Sigmoid colon (tissue), 7 donors: ENCODE measurements at places on chromosomes 7 and 10. TPM values are rescaled to one million over a fixed set of nuclear protein-coding genes. Genes with fewer than 3 reads are reported as not detected.

DNA sequence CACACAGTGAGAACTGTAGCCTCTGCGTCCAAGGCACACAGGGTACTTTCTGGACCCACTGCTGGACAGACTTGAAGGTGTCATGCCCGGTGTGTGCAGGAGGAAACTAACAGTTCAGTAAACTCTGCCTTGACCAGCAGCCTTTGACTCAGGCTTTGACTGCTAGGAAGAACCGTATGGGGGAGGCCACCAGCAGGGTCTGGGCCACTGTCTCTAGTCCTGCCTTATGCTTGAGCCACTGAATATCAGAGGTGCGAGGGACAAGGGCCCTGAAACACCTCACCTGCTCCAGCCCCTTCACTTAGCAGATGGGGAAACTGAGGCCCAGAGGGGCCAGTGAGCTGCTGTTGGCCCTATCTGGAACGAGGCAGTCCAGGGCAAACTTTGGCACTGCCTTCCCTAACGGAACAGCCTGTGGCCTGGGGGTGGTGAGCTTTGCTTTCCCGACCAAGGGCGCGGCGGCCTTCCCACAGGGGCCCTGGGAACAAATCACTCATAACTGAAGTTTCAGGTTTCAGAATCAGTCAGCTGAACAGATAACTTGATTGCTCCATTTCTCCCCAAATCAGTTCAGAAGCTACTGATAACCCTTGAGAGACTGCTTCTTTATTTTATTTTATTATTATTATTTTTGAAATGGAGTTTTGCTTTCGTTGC, 130.0 kb downstream of the FAM53B start:
- no peak for DNase-seq

DNA sequence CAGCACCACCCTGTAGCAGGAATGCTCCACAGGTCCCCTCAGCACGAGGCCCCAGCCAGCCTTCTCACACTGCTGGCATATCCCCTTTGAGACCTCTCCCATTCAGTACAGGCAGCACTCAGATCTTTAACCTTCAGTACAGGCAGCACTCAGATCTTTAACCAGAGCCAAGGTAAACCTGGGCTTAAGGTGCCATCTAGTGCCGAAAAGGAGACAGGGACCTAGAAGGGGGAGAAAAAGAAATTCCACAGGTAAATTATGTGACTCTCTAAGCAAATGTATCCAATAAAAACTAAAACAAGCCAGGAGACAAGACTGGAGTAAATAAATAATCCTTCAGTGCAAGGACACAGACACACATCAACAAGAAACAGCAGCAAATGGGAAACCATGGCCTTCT, 358.6 kb downstream of the PTPRN2 start:
- no peak for DNase-seq

- no peak for DNase-seq
Measured at GRCh38 chr7:55024776-55025175, 6.0 kb downstream of the EGFR start.

GRCh38 chr10:87664276-87664701, 4.6 kb downstream of the PAPSS2 start:
- no peak for DNase-seq

- DNase-seq: no peak
Measured at GRCh38 chr10:18097524-18097923, 42.7 kb upstream of the CACNB2 start.

Gene OR2A7
- polyA plus RNA-seq: 3.5 TPM

GRCh38 chr7:3415861-3416312, 114.8 kb downstream of the SDK1 start:
- no peak for DNase-seq

DNA sequence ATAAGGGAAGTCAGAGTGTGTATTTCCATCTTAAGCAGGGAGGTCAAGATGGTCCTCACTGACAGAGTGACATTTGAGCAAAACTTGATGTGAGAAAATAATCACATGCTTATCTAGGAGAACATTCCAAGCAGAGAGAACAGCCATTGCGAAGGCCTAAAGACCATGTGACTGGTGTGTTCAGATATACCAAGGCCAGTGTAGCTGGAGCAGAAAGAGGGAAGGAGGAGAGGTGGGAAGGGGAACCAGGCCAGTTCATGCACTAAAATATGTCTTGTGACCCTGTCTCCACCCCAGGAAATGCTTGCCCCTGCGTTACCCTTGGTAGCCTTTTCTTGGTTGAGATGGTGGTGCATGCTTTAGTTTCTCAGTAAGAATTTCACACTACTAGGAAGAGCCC, 77.4 kb downstream of the CACNB2 start:
- DNase-seq: no peak

- no peak for DNase-seq
Measured at GRCh38 chr10:131722121-131722520, 178.7 kb upstream of the PPP2R2D start.

GRCh38 chr7:40658729-40659128, 523.9 kb downstream of the SUGCT start:
- DNase-seq: no peak
